Amygdala (tissue), 56 donors: ENCODE measurements at places on chromosomes 2 and 18.

DNA sequence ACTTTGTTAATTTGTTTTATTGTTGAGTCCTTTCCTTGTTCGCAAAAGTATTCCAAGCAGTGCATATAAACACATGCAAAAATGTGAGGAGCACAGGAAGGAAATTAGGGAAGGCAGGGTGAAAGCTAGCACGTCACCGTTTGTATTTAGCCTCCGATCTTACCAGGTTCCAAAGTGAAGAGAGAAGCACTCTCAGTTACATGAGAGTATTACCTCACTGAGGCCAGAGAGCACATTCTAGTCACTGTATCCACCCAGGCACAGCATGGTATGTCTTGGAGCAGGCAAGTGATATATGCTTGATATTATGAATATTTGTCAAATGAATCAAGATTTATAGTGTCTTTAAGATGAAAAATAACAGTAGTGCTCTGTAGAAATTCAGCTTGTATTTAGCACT is 6.5 kb upstream of the TMEM182 start:
- DNase-seq: no peak

DNA sequence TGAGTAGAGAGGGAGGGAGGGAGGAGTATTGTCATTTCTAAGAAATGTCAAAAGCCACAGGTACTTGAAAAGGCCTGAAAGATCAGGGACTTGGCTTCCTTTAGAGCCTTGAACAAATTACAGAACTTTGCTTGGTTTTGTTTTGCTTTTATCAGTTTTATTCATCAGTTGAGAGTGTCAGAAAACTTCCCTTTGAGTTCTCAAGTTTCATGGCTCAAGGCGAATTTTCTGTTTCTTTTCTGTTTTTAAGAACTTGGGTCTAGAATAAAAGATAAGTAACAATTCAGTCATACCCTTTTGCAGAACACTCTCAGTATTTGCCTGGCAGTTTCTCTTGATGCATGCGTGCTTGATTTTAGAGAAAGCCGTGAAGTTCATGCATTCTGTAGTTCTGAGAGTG is 531.9 kb downstream of the PARD3B start:
- DNase-seq: no peak

- no peak for DNase-seq
These were observed 305.9 kb upstream of the VWC2L start for GRCh38 chr2:214104967-214105366.

- DNase-seq: no peak
These were observed 446.1 kb downstream of the ARHGAP15 start for GRCh38 chr2:143575340-143575739.

- no peak for DNase-seq
These were observed 6.2 kb upstream of the ARHGEF4 start for GRCh38 chr2:130830538-130830937.

- DNase-seq: no peak
These were observed 1.3 kb downstream of the RASGRP3 start for GRCh38 chr2:33477473-33478468.

GRCh38 chr2:29528371-29528770 is 393.0 kb downstream of the ALK start:
- no peak for DNase-seq

DNA sequence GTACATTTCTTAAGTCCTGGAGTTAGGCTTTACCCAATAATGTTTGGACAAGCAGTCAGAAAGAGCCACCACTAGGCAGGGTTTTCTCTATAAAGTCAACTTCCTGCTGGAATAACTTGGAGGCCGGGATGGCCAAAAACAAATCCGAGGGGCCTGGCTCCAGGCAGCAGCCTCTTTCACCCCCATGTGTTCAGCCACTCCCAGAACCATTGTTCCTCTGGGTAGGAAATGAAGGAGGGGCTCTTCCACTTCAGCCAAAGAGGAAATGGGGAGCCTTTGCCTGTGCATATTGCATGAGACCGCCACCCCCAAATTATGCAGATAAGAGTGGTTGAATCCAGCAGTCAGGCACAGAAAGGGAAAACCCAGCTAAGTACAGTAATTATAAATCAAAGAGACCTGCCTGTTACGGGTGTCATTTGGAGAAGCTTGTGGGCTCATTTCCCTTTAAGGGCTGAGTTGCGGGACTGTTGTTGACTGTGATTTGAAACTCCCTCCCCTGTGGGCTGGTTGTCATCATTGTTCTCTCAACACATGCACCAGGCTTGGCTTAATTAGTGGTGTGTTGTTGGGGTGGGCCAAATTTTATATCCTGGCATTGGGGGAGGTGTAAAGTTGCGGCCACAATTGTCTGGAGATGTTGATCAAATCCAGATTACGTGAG is 212.8 kb upstream of the SOX11 start:
- DNase-seq: no peak

GRCh38 chr2:185640588-185640987 is 98.0 kb upstream of the FSIP2 start:
- DNase-seq: no peak
